ENCODE measurements at places on chromosomes 4 and X.

GRCh38 chr4:127211650-127212560 is 420.9 kb upstream of the INTU start:
- no peak for ATAC-seq

DNA sequence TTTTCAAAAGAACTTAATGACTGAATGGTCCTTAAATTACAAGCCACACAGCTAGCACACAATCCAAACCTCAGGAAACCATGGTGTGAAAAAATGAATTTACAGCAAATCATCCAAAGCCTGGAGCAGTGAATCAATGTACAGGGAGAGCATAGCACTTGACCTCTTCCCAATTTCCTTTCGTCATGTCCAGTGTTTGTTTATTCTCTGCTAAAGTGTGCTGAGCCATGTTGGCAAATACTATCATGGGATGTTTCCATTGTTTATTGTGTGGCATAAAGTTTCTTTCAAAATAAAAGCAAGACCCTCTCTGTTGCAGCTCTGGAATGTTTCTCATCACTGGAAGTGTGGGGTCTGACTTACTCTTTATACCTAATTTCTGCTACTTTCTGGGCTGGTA is 25.4 kb upstream of the FAM47B start:
- no peak for ATAC-seq

DNA sequence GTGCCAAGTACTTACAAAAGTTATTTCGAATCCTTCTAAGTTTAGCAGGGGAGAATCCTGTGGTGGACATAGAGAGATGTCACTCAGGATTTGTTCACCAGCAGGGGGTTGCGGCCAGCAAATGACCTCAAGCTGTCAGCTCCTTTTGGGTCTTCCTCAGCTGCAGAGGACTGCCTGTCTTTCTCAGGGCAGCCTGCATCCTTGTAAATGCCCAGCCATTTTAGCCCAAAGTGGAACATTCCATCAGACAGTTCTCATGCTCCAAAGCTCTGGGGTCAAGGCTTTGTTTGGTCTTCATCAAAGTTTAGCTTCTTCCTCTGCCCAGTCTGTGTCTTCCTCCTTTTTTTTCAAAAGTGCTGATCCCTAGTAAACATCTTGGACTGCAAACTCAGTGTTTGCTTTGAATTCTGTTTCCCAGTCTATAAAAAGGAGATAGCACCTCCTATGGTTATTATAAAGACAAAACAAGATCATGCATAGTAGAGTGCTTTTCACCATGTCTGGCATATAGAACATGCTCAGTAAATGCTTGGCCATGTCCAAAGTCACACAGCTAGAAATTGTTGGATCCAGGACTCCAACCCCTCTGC is 156.4 kb upstream of the GATB start:
- no peak for ATAC-seq

DNA sequence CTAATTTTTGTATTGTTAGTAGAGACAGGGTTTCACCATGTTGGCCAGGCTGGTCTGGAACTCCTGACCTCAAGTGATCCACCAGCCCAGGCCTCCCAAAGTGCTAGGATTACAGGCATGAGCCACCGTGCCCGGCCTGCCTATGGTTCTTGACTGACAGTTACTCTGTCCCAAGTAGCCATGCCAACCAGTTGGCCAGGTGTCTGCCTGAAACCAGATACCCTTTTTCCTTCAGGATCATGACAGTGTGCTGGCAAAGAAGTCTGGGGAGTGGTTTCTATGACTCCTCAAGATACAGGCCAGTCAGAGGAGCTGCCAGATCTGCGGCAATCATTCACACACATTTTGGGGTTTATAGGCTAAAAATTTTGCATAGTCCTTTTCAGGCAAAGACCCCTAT is 1.7 kb upstream of the LAS1L start:
- no peak for ATAC-seq

DNA sequence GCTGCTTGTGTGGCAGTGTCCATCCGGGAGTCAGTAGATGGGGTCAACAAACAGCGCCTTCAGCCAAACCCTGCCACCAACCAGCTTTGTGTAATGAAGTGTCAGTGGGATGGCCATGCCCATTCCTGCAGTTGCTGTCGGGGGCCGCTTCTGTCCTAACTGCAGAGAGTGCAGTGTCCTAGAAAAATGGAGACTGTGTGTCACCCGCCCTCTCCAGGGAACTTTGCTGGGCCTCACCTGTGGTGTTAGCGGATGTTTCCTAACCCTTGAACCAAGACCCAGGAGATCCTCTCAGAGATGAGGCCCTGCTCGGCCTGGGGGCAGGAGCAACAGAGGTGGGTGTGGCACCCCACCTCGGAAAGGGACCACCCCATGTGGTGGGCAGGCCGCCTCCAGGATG is 35.3 kb upstream of the HGFAC start:
- ATAC-seq, result no peak

GRCh38 chrX:152901816-152902501 is 4.1 kb downstream of the ZNF185 start:
- no peak for ATAC-seq

- ATAC-seq, result no peak
Observed at GRCh38 chr4:100082852-100083251, 107.4 kb downstream of the DDIT4L start.

DNA sequence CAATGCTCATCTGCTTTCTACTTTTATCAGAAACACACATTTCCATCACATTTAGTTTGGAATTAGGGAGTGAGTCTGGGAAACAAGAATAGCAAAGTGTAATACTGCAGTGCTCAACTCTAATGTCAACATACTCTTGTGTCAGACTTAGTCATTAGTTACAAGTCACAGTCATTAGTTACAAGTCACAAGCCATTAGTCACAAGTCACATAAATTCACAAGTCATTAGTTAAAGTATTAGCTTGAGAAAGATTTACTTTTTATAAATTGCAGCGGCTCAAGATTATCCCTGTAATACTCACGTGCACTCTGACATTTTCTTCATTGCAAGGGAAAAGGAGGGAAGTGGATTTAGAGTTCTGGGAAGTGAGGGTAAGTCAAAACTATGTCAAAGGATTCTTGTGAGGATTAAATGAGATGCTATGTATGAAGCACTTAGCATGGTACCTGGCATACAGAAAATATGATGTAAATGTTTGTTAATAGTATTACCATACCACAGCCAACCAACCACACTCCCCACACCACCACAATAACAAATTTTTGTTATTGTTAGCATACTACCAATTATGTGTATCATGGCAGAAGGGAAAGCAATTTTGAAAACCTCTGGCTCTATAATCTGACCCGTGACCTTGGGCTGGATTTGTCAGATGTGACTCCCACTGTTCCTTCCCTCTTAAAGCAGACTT is 116.6 kb downstream of the ARHGAP24 start:
- no peak for ATAC-seq

DNA sequence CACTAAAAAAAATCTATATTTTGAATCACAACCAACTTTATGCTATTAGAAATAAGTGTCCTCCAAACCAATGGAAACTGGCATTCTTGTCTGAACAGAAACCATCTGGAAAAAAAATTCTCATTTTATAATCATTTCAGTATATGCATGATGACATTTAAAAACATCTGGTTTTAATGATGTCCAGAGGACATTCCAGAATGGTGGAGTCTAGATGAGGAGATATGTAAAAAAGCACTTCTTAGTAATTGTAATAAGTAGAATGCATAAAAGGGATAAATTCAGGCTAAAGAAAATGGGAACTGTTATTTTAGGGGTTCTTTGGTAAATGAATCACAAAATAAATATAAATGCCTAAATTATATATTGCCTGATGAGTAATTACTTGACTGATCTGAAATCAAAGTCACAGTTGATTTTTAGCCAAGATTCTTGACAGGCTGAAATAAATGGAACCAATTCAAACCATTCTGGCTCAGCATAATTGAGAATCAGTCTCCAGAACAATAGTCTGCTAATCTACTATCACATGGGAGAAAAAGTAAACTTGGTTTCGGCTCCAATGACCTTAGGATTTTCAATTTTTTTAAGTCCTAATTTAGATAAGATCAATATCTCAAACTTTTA is 636.6 kb downstream of the FAT4 start:
- no peak for ATAC-seq

GRCh38 chrX:107676559-107677378 is 48.5 kb downstream of the PRPS1 start:
- peak; percentile 62 for ATAC-seq

GRCh38 chr4:72216539-72217277 is 184.9 kb downstream of the NPFFR2 start:
- no peak for ATAC-seq

- peak; percentile 19 for ATAC-seq
Observed at GRCh38 chr4:98510757-98511517, 147.5 kb downstream of the TSPAN5 start.

GRCh38 chr4:48254381-48255071 is 15.1 kb downstream of the TEC start:
- ATAC-seq, result no peak

DNA sequence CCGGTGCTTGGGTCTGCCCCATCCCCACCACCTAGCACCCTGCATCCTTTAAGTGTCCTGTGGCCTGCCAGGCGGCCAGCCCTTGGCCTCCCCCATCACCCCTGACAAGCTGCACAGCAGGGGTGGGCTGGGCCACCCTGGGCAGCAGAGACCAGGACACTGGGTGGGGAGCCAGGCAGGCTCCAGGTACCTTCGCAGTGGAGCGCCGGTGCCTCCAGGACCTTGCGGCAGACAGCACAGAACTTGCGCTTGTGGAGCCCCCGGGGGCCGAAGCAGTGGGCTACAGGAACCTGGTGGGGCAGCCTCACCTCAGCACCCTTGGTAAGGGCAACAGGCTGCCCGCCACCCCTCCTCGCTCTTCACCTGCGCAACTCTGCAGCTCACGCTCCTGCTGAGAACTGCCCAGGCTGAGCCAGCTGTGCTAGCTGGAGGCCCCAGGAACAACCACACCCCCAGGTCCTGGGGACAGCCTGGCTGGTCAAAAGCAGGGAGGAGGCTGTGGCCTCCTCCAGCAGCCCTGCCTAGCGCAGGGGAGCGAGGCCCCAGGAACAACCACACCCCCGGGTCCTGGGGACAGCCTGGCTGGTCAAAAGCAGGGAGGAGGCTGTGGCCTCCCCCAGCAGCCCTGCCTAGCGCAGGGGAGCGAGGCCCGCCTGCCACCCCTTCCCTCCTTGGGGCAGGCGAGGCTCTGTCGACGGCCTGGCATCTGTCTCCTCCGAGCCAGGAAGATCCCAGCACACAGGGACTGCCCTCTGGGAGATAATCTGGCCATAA is 4.6 kb downstream of the DGKQ start:
- ATAC-seq, result no peak

DNA sequence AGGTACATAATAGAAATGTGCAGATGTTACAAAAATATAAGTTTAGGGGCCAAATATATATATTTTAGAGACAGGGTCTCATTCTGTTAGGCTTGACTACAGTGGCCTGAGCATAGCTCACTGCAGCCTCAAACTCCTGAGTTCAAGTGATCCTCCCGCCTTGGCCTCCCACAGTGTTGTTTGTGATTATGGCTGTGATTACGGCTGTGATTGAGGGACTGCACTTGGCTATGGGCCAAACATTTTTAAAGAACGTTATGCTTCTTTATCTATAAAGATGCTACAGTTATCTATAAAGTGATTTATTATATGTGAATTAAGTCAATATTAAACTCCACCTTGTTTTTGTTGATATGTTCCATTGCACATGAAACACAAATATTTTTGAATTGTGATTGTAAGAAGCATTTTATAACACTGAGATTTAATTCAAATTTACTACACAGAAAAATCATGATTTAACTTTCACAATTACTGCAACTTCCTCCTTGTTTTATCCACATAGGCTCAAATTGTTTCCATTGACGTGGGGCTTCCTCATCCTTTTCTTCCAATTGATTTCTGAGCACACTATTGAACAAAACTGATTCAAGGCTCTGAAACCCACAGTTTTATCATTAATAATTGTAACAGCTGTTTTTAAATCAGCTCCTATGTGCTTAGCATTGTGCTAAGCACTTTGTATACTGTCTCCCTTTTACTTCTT is 68.4 kb upstream of the BMPR1B start:
- ATAC-seq, result no peak

DNA sequence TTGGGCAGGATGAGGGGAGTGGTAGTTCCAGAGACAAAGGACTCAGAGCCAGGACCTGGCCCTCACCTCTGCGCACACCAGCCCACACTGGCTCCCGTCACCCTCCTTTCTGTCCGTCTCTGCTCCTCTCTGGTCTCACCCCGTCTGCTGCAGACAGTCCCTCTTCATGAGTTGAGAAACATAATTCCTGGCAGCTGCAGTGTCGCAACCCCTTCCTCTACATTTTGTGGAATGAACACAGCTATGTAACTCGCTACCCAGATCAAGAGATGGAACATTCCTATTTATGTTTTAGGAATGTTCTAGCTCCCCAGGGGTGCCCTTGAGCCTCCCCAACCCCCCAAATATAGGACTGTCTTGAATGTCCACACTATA is 59.3 kb downstream of the SHROOM2 start:
- no peak for ATAC-seq

GRCh38 chr4:13543839-13544605 is at the start of gene NKX3-2:
TSS of gene NKX3-2 (minus strand) at chr4:13544508. CDS start at chr4:13544414, 94 bp downstream.
- peak; percentile 15 for ATAC-seq

GRCh38 chr4:73952352-73952751 is 29.5 kb downstream of the PF4 start:
- no peak for ATAC-seq

- ATAC-seq, result no peak
Observed at GRCh38 chrX:13622401-13622964, 30.5 kb upstream of the TCEANC start.

GRCh38 chr4:171281359-171281758 is 531.8 kb upstream of the GALNTL6 start:
- ATAC-seq, result no peak

DNA sequence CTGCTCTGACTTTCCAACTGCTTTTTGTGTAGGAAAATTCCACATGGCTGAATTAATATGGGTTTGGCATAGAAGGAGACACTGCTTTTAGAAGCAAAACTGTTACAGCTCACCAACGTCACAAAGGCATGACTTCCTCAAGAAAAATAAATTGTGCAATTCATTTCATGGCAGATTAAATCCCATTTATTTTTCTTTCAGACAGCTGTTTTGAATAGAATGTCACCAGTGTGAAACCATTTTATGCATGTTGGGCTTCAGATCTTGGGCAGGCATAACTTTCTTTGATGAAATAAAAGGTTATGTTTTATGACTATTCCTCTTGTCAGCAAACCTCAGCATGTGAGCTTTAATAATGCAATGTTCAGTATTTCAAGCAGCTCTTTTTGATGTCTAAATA is 542.8 kb downstream of the GALNTL6 start:
- peak; percentile 69 for ATAC-seq

DNA sequence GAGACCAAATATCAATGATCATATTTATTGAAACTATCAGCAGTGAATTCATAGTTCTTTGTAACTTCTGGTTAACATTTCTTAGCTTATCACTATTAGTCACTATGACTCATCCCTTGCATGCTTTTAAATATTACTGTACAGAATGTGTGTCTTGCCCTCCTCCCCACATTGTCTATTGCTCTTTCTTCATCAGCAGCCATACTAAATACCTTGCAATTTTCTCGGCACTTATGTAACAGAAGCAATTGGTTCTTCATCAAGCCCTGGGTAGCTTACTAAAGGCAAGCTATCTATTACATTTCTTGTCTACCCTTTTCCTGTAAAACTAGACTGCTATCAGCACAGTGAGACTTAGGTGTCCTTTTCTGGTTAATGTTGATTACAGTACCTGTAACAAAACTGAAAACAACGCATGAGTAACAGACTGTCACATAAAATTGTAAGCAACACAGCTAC is 8.2 kb downstream of the KLHL4 start:
- ATAC-seq, result no peak

Measured in gastroesophageal sphincter (tissue), 4 donors.